ENCODE measurements at places on chromosomes 2 and 18.

DNA sequence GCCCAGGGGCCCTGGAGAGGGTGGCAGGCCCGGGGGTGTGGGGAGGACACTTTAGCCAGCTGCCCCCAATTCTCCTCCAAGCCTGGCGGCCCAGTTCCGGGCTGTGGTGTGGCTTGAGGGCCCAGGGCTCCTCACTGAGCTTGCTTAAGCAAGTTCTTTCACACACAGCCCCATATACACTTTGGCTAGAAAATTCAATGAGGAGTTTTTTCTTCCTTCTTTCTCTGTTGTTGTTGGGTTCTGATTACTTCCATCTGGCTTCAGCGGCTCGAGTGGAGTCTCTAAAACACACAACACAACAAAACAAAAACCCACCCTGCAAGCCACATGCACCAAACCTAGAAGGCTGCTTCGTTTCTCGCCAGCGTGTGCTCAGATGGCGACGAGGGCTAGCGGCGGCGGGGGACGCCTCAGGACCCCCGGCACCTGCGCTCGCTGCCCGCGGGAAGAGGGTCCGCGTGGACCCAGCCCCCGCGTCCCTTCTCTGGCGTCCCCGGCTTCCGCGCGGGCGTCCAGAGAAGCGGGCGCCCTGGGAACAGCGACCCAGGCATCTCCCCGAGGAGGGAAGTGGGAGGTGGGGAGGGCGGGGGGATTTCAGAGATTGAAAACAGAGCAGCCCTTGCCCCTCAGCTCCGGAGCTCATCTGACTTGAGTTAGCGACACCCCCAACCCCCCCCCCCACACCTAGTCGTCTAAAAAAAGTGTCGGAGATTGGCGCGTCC lies 577 bp upstream of the GLI2 start:
- DNase-seq = no peak

GRCh38 chr2:240809276-240809675 lies 10.7 kb downstream of the KIF1A start:
- no peak for DNase-seq

GRCh38 chr2:85394261-85394681 lies 15.9 kb downstream of the CAPG start:
- DNase-seq = no peak

- DNase-seq = no peak
Measured at GRCh38 chr2:20035955-20036666, 15.3 kb downstream of the LAPTM4A start.

- no peak for DNase-seq
Measured at GRCh38 chr2:3413697-3414096, 34.2 kb downstream of the TRAPPC12 start.

- no peak for DNase-seq
Measured at GRCh38 chr2:173812321-173812720, 152.9 kb downstream of the SP3 start.

DNA sequence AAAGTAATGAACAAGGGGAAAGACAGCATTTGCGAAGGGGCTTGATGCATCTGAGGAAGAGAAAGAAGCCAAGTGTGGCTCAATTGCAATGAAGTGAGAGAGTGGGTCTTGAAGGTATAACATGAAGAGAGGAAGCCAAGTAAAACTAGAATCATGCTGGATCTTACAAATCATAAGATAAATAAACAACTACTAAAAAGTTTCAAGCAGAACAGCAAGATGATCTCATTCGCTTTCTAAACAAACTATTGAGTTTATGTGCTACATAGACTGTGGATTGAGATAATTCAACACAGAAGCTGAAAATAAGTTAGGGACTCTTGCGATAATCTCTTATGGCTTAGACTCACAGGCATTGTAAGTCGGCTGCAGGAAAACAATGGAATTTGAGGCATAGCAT lies 1310.5 kb upstream of the NRXN1 start:
- no peak for DNase-seq

DNA sequence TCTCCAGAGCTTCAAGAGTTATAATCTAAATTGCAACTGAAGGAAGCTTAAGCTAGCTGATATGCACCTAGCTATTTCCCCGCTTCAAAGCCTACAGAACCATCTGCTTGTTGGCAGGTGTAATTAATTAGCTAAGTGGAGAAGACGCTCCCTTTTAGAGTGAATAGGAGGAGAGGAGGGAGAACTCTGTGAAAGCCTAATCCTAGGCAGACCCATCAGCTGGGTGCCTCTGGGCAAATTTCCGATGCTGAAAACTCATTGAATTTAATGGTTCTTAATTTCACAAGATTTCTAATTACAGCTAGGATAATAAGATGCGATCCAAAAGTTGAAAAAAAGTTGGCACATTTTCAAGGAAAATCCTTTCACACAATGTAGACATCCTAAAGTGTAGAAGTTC lies 735.9 kb downstream of the ERBB4 start:
- DNase-seq = no peak

GRCh38 chr2:48694149-48694548 lies 61.4 kb downstream of the LHCGR start:
- peak; percentile 62 for DNase-seq

DNA sequence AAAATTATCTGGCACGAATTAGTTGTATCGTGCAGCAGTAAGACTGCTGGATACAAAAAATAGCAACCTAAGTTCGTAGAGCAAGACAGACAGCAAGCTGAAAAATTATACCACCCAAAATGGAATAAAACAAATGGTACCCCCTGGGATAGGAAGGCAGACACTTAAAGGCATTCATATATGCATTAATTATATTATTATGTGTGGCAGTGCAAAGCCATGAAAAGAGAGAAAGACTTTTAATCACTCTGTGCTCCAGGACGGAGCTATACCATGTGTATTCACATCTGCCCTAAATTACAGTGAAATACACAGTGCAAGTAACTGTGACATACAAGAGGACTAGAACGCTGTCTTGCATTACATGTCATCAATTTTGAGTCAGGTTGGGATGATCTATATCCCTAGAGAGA lies 235.9 kb downstream of the GULP1 start:
- DNase-seq = peak; percentile 35

- DNase-seq = no peak
Measured at GRCh38 chr18:48340560-48340959, 68.6 kb downstream of the ZBTB7C start.

DNA sequence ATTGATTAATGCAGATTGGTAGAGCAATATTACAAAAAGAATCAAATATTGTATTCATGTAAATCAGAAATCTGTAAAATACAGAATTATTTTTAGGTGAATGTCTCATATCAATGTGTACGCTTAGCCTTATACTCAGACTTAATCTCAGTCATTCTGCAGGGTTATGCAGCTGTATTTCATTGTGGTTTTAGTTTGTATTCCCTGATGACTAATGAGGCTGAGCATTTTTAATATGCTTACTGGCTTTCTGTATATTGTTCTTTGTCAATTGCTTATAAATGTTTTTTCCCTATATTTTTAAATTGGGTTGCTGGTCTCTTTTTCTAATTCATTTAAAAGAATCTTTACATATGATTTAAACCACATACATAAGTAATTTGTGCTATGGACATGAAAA lies 50.1 kb downstream of the CDH19 start:
- peak; percentile 50 for DNase-seq

- peak; percentile 46 for DNase-seq
Measured at GRCh38 chr2:33219850-33220275, 256.6 kb upstream of the RASGRP3 start.

DNA sequence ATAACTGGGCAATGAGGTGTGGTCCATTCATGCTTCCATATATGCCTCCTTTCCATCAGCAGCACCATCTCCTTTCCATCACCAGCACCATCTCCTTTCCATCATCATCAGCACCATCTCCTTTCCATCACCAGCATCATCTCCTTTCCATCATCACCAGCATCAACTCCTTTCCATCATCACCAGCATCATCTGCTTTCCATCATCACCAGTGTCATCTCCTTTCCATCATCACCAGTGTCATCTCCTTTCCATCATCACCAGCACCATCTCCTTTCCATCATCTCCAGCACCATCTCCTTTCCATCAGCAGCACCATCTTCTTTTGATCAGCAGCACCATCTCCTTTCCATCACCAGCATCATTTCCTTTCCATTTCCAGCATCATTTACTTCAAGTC lies 297.5 kb upstream of the SPHKAP start:
- no peak for DNase-seq

- DNase-seq = no peak
Measured at GRCh38 chr2:16475986-16476567, 189.6 kb downstream of the CYRIA start.

- peak; percentile 66 for DNase-seq
Measured at GRCh38 chr2:160402997-160403979, 90.3 kb downstream of the RBMS1 start.

DNA sequence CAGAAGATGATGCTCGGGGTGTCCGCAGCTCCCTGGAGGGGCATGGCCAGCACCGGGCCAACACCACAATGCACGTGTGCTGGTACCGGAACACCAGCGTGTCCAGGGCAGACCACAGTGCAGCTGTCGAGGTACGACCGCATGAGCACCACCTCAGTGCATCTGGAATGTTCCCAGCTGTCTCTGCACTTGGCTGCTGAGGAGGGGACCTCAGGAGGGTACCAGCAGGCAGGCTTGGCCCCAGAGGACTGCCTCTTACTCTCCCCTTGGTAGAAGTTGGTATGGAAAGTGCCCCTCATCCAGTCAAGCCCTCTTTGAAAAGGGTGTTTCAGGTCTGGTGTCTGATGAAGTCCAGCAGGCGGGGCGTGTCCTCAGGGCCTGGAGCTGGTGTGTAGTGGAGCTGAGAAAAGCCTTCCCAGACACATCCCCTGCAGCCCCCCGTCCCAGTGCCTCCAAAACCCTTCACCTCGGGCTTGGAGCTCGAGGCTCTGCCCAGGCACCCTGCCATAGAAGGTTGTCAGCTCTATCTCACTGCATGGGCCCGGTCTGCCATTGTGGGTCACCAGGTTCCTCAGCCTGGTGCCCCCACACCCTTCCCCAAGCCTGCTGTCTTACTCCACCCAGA lies 16.7 kb downstream of the STK25 start:
- no peak for DNase-seq

- no peak for DNase-seq
Measured at GRCh38 chr2:210337159-210337558, 22.2 kb upstream of the MYL1 start.

- DNase-seq = peak; percentile 77
Measured at GRCh38 chr2:240991378-240992263, 6.8 kb upstream of the SNED1 start.

- DNase-seq = peak; percentile 73
Measured at GRCh38 chr2:55718165-55719008, 24.7 kb upstream of the PNPT1 start.

GRCh38 chr18:44916429-44917207 lies 235.9 kb downstream of the SETBP1 start:
- peak; percentile 21 for DNase-seq

DNA sequence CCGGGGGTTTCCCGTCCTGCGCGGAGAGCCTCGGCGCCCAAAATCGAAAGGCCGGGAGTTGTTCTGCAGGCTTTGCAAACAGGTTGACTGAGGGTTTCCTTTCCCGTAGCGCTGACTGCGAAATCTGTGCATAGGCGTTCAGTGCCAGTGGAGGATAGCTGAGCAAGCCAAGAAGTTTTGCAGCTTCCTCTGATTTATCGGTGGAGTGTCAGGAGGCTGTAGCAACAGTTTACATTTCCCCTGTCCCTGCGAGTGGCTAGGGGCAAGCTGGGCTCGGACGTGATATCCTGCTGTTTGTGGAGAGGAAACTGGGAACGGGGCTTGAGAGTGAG lies 694 bp downstream of the THSD7B start:
- DNase-seq = no peak

- no peak for DNase-seq
Measured at GRCh38 chr2:68620772-68621171, 22.6 kb upstream of the PROKR1 start.

GRCh38 chr2:99488539-99489062 lies 1.2 kb downstream of the REV1 start:
- peak; percentile 22 for DNase-seq

GRCh38 chr2:239502430-239503186 lies 101.8 kb upstream of the HDAC4 start:
- DNase-seq = no peak

- no peak for DNase-seq
Measured at GRCh38 chr2:105989070-105989469, 205.0 kb downstream of the UXS1 start.
